CD4-positive, alpha-beta T cell treated with Interleukin-15 for 4 hours (primary cell): ENCODE measurements at places on chromosomes 13 and 19.

GRCh38 chr13:114004420-114005205 lies 30.7 kb upstream of the C13orf46 start:
- no peak for DNase-seq

GRCh38 chr13:27044837-27045570 lies 126.6 kb downstream of the USP12 start:
- DNase-seq = no peak

DNA sequence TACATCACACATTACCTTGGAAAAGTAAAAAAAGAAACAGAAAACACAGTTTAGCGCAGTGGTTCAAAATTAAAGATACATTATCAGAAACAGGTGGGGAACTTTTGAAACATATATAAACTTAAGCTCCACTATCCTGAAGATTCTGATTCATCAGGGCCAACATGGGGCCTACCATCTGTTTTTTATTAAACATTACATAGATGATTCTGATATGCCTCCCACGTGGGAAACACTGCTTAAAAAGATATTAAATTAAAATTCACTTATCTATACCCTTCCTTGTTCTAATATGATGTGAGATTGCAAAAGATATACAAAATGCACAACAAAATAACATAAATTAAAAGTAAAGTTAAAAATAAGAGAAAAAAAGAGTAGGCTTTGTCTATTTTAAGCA lies 125.0 kb downstream of the VWA8 start:
- DNase-seq = no peak

DNA sequence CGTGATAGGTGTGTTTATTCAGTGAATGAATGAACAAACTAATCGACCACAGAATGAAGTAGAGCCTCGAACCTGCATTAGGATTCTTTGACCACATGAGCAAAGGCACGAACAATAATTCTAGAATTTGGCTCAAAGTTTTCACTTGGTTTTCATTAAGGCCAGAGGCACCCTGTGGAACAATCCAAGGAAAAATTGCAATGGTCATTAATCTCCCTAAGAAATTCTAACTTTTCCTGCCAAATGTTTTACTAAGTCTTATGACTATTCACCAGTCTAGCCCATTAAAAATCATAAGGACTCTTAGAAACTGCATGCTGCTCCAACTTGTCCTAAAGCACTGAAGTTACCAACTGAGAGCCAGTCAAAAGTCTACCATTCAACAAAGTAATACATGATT lies 271.7 kb downstream of the EFNB2 start:
- no peak for DNase-seq

DNA sequence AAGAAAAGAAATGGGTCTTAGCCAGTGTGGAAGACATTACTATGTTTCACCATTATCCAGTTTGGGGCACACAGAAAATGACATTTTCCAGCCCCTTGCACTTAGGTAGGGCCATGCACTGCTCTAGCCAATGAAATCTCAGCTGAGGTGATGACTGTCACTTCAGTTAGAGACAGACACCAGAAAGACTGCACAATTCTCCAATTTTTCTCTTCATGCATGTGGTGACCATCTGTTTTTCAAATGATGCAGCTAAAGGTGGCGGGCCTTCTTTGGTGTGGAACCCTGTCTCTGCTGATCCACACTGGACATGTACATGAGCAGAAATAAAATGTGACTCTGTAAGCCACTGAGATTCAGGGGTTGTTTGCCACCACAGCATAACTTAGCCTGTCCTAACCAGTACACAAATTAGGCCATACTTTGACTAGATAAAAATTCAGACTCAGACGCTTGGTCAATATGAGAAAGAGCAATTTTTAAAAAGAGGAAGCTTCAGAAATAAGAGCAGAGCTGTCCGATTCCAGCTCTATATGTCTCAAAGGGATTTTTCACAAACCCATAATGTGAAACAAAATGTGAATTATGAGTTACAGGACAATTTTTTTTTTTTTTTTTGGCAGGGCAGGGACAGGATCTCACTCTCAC lies 6.7 kb downstream of the ZNF565 start:
- no peak for DNase-seq
